ENCODE measurements at places on chromosomes 2 and 18.

DNA sequence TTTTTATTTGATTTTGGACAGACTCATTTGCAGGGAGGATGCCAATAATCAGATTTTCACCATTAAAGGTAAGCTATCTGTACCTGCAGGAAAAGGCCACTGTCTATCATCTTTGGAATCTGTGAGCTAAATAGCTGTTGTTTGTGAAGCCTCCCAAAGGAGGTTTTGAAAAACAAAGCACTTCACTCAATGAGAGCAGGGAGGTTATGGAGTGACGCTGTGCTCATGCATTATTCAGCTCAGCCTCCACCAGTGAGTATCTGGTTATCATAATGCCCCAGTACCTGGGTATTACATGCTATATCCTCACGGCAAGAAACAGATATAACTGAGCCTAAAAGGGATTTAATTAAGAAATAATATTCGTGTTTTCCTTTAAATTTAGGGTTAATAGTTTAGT, 189.6 kb upstream of the PIK3C3 start:
- no peak for DNase-seq

DNA sequence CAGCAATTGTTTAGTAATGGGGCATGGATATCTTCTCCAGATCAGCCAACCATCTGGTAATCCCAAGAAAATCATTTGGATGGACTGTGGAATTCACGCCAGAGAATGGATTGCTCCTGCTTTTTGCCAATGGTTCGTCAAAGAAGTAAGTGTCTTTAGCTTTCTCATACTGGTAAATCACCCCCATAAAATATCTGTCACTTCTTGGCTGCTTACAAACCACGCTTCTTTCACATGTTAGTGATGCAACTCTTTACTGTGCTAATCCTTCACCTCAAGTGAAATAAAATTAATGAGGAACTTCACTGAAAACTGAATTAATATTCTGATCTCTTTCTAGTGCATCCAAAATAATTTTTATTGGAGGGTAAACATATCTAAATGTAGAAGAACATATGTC, 18.9 kb downstream of the CPO start:
- DNase-seq: no peak

DNA sequence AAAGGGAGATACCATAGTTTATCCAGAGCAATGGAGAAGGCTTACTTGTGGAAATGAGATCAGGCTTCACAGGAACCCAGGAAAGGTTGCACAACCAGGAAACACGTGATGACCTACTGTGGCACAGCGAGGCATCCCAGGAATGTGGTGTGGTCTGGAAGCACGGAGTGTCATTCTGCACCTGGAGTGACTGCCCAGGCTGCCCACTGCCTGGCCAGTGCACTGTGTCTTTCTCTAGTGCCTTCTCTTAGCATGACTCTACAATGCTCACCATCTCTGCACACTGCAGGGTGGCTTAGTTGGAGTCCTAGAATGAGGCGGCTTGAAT, 48.9 kb downstream of the CHST9 start:
- DNase-seq: no peak

DNA sequence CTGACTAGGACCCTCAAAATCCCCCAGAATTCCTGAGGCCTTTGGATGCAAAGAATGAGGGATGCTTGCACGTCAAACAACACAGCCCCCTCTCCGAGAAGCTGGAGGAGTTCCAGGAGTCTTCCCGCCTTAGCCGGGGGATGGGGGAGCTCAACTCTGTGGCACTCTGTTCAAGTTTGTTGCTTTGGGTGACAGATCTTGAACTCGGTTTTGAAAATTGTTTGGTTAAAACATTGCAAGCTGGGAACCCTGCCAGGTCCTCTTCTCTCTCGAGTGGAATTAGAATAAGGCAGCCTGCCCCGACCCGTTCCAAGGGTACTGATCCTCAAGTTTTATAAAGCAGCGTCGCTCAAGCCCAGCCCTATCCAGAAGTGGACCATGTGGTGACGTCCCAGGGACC, 244.1 kb downstream of the LOXHD1 start:
- no peak for DNase-seq

- DNase-seq: no peak
These were observed 141.9 kb downstream of the SLC4A3 start for GRCh38 chr2:219769090-219769910.

DNA sequence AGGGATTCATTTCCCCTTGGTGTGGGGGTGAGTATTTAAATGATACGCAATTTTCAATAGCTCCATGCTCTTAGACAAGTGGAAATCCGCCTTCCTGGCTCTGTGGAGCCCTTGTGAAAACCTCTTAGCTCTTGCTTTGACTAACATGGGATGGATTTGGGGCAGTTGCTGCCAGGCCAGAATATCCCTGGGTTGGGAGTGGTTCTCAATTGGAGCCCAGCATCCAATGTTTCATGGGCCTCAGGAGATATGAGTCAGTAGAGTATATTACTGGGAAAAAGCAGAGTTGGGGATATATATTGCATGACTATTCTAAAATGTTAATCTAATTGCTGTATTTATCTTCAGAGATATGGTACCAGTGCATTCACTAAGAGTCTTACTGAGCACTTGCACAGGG, 104.4 kb upstream of the IL1R2 start:
- no peak for DNase-seq

All from activated CD8-positive, alpha-beta memory T cell treated with anti-CD3 and anti-CD28 coated beads for 4 hours (primary cell).